ENCODE measurements at places on chromosomes 4 and X. TPM values are rescaled to one million over a fixed set of nuclear protein-coding genes. Genes with fewer than 3 reads are reported as not detected.

Gene HTR2C
- not detected for total RNA-seq

- DNase-seq = no peak
Observed at GRCh38 chr4:122010610-122011009, 58.8 kb upstream of the TRPC3 start.

Gene HHIP
- total RNA-seq = not detected

GRCh38 chrX:74492720-74493201 is 71.5 kb downstream of the SLC16A2 start:
- no peak for DNase-seq

DNA sequence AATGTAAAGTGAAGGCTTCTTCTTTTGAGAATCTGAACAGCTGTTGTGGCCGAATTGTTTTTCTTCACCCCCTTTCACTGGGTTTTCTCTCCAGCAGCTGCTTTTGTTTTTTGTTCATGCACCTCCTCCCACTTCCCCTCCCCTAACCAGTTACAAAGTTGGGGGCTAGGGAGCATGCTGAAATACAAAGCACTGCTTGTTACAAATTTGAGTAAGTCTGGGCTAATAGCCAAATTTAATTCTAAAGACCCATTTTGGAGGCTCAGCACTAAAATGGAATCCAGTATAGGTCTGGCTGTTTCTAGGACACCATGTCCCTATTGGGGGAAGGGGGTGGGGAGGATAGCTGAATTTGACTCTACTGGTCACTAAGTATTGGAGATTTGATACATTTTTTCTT is 89.2 kb upstream of the GPM6B start:
- no peak for DNase-seq

Gene GLOD5
- not detected for total RNA-seq

Gene RTL3
- not detected for total RNA-seq

DNA sequence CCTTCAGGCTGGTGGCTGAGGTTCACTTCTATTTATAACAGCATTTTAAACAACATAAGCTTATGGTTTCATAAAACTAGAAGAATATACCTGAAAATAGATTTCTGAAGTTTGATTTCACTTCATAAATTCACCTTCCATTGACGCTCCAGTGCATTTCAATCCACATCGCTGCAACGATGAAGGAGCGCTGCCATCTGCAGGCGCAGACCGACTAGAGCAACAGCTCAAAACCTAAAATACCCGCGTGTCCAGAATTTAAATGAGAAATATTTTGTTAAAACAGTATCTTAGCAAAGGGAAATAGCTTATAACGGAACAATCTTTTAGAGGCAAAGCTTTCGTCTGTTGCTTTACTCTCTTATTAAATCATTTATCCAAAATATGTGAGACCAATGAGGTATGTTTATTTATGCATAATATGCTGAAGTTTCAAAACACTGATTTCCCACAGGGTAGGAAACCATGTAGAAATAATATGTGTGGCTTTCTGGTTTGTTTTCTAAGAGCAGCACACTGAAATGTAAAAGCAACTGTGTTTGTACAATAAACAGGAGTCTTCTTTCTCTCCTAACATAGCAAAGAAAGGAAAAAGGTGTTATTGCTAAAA is 816.4 kb upstream of the FRG1 start:
- DNase-seq = no peak

Gene IL2RG
- 671 TPM for total RNA-seq

GRCh38 chr4:71229477-71230270 is 109.1 kb upstream of the SLC4A4 start:
- no peak for DNase-seq

Gene KLHL13
- total RNA-seq = 0.85 TPM

DNA sequence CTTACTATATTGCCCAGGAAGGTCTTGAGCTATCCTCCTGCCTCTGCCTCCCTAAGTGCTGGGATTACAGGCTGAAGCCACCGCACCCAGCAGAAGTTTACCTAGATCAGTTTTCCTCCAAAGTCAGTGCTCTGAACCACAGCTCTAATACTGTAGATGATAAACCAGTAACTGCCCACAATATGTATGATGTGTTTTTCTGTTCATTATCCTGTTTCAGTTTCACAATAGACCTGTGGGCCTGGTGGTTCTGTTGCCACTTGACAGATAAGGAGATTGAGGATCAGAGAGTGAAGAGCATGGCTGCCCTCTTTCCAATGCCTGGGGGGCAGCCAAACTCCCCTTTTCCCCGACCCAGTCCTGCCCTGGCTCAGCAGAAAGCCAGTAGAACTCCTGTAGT is 87.0 kb downstream of the EFNB1 start:
- DNase-seq = no peak

Gene STK32B
- total RNA-seq = not detected

Gene EGF
- not detected for total RNA-seq

Gene PPP4R3C
- total RNA-seq = not detected

DNA sequence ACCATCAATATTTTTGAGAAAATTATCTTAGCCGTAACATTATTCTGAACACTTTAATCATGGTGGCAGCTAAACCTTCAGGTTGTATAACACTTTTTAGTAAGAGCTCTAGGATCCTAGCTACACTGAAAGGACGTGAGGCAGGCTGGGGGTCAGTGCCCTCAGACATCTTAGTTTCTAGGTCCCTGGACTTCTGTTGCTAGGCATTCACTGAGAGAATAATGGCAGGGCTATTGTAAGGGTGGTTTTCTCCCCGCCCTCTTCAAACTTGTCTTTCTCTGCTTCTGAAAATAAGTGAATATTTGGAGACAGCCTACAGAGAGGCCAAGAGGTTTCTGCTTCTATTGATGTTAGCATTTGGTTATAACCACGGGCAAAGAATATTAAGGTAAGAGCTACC is 15.4 kb upstream of the MMRN1 start:
- DNase-seq = no peak

DNA sequence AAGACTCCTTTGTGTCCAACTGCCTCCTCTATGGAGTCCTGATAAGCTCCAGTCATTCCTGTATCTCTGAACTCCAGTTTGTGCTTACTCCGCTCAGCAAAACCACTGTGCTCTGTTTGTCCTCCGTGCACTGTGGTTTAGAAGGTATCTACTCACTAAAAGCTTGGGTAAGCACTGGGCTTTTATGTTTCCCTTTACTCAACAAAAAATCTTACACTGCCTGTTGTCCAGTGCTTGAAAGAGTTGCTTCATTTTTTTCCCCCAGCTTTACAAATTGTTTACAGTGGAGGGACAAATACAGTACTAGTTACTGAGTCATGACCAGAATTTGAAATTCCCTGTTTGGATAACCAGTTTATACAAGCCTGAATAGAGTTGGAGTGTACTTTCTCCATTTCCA is 545.3 kb upstream of the FAT1 start:
- no peak for DNase-seq

Gene SPARCL1
- not detected for total RNA-seq

GRCh38 chr4:5890063-5890727 is 2.7 kb downstream of the CRMP1 start:
- no peak for DNase-seq

DNA sequence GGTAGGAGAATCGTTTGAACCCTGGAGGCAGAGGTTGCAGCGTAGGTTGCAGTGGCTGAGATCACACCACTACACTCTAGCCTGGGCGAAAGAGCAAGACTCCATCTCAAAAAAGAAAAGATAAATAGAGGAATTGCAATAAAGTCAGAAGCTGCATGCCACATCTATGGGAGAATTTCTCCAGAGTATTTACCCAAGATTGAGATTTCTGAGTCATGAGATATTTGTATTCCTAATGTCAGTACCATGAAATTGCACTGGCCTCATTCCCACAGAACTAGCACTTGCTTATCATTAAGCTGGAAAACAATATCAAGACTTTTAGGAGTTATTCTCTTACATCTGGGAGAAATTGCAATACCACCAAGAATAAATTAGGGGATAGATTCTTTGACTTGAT is 37.4 kb downstream of the ASIC5 start:
- no peak for DNase-seq

Gene GATB
- total RNA-seq = 13.4 TPM

DNA sequence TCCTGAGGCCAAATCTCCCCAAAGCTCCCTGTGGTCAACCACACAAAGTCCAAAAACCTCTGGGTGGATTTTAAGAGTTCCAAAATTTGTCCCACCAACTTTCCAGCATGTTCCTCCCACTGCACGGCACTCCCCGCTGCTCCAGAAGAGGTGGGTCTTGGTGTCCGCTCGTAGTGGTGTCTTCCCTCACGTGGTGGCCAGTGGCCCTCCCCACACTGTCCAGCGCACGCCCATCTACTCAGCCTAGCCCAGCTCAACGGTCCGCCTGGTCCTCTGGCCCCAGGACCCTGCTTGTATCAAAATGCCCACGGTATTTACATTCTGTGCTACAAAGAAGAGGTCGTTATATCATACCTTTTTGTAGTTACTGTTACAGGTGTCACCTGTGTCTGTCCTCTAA is 83.5 kb downstream of the NSUN7 start:
- no peak for DNase-seq

Gene GUCY1A1
- not detected for total RNA-seq

Gene AREG
- total RNA-seq = 0.36 TPM

Gene CLDN22
- total RNA-seq = not detected

Gene CENPI
- 0.65 TPM for total RNA-seq

Gene IRS4
- total RNA-seq = not detected

DNA sequence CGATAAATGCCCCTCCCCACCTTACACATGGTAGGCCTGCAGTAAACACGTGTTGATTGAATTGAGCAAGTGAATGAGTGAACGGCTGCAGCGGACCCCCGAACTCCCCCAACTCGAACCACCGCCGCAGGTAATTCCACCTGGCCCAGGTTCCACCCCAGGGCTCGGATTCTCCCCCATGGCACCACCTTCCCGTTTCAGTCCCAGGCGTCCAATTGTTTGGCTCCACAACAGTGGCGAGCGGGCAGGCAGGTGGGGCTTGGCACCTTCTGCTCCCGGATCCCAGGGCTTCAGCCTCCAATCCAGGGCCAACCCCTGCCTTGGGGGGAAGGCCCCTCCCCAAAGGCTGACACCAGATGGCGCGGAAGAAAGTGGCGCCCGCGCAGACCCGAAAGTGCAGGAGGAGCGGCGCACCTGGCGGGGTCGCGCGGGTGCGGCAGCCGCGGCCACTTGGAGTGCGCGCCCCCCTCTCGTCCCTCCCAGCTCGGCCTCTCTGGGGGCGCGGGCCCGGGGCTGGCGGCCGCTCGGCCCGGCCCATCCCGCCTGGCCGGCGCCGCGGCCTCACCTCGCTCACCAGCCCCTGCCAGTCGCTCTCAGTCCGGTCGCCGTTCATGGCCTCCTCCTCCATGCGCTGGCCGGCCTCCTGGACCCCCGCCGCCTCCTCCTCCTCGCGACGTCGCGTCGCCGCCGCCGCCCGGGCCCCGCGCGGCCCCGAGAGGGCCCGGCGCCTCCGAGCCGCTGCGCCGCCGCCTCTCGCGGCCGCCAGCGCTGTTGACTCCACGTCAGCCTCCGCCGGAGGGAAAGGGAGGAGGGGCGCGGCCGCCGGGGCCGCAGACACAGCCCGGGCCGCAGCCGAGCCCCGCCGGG is at the start of gene CCDC149:
TSS of gene CCDC149 (minus strand) at position 791 of the 867 bp plus-strand sequence. CDS start at position 613, 178 bp downstream.
- DNase-seq = no peak

Gene MAP9
- total RNA-seq = 6.6 TPM

Gene HGFAC
- not detected for total RNA-seq

DNA sequence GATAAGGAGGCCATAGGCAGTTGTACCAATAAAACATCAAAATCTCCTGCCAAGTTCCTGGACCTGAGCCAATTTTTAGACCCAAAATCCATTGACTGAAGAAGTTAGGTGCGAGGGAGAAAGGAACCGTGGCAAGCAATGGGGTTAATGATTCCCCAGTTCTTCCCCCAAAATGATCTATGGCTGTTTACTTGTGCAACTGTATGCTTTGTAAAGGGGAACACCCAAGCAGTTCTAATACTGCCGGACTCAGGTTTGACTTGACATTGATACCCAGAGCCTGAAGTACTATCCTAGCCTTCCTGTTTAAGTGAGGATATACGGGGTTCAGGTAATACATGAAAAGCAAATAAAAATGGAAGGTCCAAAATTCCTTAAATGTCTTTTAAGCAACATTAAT is 6.7 kb upstream of the EIF4E start:
- DNase-seq = no peak

DNA sequence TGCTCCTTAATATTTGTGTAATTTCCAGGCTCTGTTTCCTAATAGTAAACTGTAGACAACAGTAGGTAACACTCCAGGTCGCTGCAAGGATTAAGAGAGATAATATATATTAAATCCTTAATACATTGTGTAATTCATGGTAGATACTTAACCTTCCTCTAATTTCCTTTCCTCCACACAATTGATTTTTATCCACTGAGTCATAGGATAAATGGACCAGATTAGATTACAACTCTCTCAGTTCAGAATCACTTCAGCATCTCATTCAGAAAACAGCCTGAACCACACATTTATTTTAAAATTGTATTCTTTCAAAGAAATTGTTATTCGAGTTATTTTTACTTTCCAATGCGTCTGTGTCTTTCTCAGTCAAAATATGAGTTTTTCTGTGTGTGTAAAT is 17.1 kb downstream of the GK2 start:
- no peak for DNase-seq

- no peak for DNase-seq
Observed at GRCh38 chr4:182843808-182844325, 73.3 kb downstream of the DCTD start.

Gene RBMXL3
- total RNA-seq = not detected

Gene CD38
- 7.5 TPM for total RNA-seq

DNA sequence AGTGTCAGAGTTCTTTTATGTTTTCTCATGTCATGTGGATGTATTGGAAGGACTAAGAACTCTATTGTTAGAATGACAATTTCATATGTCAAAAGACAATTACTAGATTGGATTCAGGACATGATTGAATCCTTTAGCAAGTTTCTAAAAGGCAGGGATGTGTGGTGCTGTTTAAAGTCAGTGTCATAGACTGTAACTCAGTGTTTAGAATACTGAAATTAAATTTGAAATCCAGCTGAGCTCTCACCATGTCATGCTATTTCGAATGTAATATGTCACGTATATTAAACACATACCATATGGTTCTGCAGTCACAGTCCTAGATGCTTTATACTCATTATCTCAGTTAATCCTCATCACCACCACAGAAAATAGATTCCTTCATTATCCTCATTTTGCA is 7.8 kb downstream of the GUCY1B1 start:
- no peak for DNase-seq

Gene BMX
- total RNA-seq = not detected

DNA sequence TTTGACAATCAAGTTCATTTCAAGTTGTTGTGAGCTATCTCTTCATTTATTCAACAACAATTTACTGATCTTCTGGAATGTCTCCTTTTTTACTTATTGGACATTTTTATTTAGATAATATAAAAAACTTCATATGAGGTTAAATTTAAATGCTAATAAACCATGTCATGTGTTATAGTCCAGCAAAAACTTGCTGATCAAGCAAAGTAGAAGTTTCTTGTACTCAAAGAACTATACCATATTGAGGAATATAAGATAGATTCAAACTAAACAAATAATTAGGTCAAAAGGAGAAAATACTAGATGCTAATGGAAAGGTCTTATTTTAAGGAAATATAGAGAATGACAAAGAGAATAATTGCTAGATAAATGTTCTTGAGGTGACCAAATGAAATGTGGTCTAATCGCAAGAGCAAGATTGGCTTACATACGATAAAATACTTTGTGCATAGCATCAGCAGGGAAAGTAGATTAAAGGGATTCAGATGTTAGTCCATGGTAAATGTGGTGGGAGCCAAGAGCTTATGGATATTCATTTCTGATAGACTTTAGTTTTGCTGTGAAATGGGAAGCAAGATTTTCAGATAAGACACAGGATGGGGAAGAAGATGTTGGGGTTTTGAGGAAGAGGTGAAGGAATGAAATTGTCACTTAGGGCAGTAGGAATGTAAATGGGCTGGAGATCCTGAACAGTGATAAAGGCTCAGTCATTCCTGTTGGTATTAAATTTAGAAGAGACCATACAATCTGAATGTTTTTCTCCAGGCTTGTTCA is 229.5 kb downstream of the MAPK10 start:
- DNase-seq = no peak

All from naive thymus-derived CD4-positive, alpha-beta T cell (primary cell).